Activated CD4-positive, alpha-beta T cell treated with anti-CD3 and anti-CD28 coated beads for 48 hours (primary cell): ENCODE measurements at places on chromosomes 5 and 9.

- DNase-seq: no peak
Observed at GRCh38 chr5:108101130-108101529, 280.8 kb downstream of the FBXL17 start.

- no peak for DNase-seq
Observed at GRCh38 chr5:74288448-74289108, 351.9 kb downstream of the ENC1 start.

DNA sequence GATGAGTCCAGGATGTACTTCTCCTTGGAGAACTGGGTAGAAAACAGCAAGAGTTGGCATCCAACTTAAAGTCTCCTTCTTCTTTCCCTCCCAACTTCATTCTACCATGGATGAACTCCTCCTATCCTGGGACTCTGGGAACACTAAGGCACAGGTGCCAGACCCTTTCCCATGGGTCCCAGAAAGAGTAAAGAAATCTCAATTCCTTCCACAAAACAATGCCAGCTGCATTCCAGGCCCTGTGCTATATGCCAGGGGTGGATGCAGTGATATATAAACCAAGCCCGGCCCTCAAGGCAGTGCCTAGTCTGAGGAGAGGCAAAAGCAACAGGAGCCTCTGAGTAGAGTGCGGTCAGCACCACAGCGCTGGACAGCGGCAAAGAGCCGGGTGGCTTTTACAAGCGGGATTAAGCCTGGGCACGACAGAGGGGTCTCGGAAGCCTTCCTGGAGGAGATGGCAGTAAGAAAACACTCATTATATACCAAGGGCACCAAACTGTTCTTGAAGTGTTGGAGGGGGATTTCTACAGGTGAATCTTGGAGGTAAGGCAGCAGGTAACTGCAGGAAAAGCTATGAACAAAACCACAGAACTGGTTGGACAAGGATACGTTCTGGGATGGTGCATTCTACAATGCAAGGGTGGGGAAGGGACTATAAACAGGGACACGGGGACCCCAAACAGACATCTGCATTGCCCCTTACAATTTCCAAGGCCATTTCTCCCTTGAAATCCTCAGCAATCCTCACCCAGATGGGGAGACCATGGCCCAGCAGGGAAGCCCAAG lies 16.4 kb upstream of the TOR2A start:
- no peak for DNase-seq

- DNase-seq: no peak
Observed at GRCh38 chr5:138458384-138458783, 6.9 kb upstream of the EGR1 start.

- DNase-seq: no peak
Observed at GRCh38 chr9:8205576-8205975, 406.0 kb upstream of the DMAC1 start.

- no peak for DNase-seq
Observed at GRCh38 chr5:92505145-92505544, 1075.9 kb downstream of the NR2F1-AS1 start.

GRCh38 chr5:14576206-14576605 lies 5.4 kb upstream of the OTULINL start:
- DNase-seq: no peak

DNA sequence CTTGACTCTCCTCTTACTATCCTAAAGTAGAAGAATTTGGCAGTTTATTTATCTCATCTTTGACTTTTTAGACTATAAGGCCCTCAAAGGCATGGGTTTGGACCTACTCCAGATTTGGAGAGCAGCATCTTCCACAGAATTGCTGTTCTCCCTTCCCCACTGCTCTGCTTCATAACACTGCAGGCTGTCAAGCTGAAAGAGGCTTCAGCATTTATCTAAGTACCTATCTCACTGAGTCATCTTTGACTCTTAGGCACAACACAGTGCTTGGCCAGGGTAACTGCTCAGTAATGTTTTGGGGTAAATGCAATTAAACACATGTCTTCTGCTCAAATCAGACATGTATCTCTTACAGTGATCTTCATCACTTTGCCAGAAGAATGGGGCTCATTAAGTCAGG lies 60.6 kb downstream of the GRIN3A start:
- DNase-seq: no peak

GRCh38 chr5:93099902-93100347 lies 481.1 kb downstream of the NR2F1-AS1 start:
- no peak for DNase-seq

- DNase-seq: no peak
Observed at GRCh38 chr9:3497857-3498256, 27.9 kb downstream of the RFX3 start.

- DNase-seq: peak; percentile 89
Observed at GRCh38 chr9:71783120-71783523, 14.8 kb upstream of the CEMIP2 start.

DNA sequence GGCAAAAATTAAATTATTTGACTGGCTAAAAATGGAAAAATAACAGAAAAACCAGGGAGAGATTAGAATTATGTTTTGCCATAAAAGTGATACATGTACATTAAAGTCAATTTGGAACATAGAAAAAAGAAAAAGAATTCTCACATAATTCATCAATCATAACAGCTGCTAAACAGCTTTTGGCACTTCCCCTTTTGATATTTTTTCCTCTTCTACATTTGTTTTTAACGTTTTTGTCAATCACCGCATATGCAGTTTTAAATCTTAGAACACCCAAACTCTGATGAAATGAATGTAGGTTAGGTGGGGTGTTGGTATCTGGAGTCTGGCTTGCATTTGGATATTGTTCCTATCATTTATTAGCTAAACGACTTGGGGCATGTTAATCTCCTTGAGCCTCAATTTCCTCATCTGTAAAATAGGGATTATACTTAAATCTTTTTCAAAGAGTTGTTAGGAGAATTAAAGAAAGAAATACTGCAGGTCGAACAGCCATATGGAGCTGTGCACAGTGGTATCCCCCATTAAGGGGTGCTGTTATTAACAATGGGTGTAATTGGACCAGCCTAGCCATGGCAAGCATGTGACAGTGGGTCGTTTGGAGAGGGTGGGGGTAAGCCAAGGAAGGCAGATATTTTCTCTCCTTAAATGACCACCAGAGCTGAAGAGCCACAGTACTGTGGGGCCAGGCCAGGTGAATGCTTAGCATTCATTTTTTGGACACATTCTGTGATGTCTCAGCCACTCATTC lies 22.6 kb downstream of the NPR3 start:
- no peak for DNase-seq

- no peak for DNase-seq
Observed at GRCh38 chr9:131239161-131239975, 36.9 kb downstream of the FAM78A start.

- no peak for DNase-seq
Observed at GRCh38 chr5:17802256-17802655, 168.0 kb downstream of the TAF11L14 start.

- peak; percentile 29 for DNase-seq
Observed at GRCh38 chr5:50699737-50700136, 33.3 kb downstream of the PARP8 start.

DNA sequence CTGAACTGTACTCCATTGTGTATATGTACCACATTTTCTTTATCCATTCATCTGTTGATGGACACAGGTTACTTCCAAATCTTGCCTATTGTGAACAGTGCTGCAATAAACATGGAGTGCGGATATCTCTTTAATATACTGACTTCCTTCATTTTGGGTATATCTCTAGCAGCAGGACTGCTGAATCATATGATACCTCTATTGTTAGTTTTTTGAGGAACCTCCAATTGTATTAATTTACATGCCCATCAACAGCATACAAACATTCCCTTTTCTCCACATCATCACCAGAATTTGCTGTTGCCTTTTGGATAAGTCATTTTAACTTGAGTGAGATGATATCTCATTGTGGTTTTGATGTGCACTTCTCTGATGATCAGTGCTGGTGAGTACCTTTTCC lies 81.8 kb upstream of the FAM120A start:
- no peak for DNase-seq

DNA sequence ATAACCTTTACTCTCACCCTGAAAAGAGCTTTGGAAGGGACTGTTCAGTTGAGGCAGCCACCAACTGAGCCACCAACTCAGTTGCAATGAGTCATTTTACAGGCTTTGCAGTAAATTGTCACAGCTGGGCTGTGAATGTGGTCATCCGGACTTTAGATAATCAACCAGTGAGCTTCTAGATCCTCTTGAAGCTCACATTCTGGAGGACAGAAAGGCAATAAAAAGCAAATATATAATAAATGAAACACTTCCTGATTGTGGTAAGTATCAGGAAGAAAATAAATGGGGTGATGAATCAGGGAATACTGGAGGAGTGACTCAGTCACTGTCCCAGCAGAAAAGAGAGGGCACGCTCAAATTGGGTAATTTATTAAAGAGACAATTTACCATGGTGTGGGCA lies 13.2 kb upstream of the C5orf58 start:
- no peak for DNase-seq

- DNase-seq: no peak
Observed at GRCh38 chr9:36901528-36901927, 132.5 kb downstream of the PAX5 start.

DNA sequence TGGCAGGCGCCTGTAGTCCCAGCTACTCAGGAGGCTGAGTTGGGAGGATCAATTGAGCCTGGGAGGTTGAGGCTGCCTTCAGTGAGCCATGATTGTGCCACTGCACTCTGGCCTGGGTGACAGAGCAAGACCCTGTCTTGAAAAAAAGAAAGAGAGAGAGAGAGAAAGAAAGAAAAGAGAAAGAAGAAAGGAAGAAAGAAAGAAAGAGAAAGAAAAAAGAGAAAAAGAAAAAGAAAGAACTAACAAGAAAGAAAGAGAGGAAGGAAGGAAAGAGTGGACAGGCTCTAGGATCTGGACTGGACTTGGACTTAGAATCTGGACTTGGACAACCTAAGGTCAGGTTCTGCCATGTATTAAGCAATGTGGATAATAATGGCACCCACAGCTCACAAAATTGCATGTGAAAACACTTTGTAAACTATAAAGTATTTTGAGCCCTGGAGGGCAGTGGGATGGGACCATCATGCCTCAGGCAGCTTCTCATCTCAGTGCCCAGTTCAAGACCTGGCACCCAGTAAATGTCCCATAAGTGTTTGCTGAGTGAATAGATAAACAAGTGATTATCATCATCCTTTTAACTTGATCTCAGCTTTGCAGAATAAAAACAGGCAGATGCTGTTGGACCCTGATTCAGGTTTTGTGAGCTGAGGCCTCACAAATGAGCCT lies 12.8 kb upstream of the PHF19 start:
- DNase-seq: no peak

DNA sequence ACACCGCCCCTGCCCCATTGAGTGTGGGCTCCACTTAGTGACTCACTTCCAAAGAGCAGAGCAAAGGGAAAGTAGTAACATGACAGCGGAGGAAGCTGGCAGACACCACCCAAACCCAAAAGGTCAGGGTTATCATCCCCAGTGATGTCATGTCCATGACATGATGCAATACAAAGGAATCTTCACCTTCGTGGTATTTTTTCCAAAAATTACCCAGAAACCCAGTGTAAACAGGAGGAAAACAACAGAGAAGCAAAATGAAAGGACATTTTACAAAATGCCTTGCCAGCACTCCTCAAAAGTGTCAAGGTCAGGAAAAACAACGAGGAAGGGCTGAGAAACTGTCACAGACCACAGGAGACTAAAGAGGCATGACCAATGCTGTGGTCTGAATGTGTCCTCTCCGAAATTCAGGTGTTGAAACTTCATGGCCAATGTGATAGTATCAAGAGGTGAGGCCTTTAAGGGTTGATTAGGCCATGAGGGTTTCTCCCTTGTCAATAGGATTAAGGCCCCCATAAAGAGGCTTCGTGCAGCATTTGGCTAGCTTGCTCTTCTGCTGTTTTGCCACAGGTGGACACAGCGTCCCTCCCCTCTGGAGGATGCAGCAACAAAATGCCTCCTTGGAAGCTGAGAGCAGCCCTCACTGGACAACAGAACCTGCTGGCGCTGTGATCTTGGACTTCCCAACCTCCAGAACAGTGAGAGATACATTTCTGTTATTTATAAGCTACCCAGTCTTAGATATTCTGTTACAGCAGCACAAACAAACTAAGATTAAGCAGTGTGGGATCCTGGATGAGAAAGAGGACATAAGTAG lies 30.5 kb upstream of the MED10 start:
- DNase-seq: no peak

GRCh38 chr9:8622871-8623270 lies 823.3 kb upstream of the DMAC1 start:
- DNase-seq: no peak

DNA sequence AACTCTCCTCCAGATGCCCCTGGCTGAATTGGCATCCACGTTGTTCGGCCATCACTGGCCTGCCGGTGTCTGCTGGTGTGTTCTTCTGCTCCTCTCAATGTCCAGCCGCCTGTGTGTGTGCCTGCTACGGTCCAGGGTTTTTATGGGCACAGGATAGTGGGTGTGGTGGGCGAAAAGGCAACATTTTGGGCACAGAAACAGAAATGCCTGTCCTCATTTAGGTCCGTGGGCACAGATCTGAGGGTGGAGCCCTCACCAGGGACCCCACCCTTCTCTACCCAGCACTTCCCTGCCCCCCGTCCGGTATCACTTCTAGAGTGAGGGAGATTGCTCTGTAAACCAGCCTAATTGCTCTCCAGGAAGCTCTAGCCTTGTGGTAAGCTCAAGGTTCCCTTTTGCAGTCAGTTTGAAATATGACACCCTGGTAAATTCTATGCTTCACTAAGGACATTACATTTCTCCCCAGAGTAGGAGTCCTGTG lies 410.1 kb downstream of the MAT2B start:
- DNase-seq: no peak

DNA sequence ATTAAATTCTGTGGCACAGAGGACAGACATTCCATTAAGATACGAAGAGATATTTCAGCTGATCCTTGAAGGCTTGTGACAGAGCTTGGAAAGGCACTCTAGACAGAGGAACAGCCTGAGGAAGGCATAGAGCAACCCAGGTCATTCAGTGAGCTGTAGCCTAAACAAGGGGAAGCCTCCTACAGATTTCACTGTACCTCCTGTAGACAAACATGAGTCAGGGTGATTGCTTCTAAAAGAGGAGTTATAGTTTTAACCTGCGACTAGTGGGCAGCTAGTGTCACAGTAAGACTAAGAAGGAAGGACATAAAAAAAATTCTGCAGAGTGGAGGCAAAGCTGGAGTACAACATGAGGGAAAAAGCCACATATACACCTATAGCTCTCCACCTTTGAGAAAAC lies 43.5 kb upstream of the ANKDD1B start:
- DNase-seq: peak; percentile 21

DNA sequence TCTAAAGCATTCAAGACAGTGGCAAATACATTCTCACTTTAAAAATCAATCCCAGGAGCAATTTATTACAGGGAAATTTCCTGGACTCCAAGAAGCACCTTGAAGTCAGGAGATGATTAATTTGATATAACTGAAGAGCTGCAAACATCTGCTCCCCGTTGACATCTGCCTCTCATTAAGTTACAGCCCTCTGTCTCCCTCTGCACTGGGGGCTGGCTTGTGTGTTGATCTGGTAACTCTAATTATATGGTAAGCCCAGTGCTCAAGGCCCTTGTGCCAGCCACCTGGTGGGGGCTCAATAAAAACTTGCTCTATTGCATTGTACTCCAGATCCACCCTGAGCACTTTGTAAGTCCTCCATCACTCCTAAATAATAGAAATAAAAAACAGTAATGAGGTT lies 131.1 kb upstream of the ZNF462 start:
- DNase-seq: no peak

GRCh38 chr9:5513966-5514616 lies 3.8 kb downstream of the PDCD1LG2 start:
- no peak for DNase-seq

GRCh38 chr9:73683862-73684591 lies 532.4 kb downstream of the ANXA1 start:
- DNase-seq: no peak
